ENCODE measurements at places on chromosomes 3 and 15.

- no peak for DNase-seq
These were observed 163.1 kb downstream of the RPLP1 start for GRCh38 chr15:69615736-69616135.

DNA sequence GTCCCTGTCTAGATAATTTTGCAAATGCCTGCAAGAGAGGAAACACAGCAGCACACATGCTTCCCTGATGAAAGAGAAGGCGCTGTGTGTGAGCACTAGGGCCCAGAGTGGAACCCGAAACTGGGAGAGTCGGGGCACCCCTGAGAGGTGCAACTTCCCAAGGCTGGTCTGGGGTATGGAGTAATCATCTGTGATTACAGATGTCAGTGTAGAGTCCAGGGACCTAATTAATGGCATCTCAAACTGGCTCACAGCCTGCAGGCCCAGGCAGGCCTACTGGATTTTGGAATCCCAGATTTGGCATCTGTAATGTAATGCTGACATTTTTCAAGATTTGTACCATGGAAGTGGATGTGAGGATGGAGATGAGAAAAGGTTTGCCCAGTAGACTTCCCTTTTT, 29.4 kb downstream of the PGPEP1L start:
- DNase-seq, result no peak

- DNase-seq, result no peak
These were observed 124.3 kb upstream of the EIF1B start for GRCh38 chr3:40185029-40185695.

- DNase-seq, result no peak
These were observed 95.5 kb downstream of the CACNA2D3 start for GRCh38 chr3:54217828-54218227.

- no peak for DNase-seq
These were observed 222.1 kb upstream of the SOX14 start for GRCh38 chr3:137542049-137542448.

DNA sequence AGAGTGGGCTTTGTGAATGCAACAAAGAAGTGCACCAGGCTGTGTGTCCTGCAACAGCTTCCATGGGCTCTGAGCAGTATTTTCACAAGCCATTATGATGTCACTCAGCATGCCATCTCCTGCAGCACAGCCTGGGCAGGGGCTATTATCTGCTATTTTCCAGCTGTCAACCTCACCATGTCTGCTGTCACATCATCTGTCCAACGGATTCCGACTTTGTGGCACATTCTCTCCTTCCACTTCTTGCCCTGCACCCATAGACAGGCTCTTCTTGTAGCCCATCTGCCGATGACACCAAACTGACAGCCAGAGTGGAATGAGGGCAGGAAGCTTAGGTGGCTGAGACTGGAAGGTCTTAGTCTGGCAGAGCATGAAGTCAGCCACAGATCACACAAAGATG, 691.9 kb downstream of the NTRK3 start:
- DNase-seq, result no peak

- DNase-seq, result no peak
These were observed 352.1 kb downstream of the SHQ1 start for GRCh38 chr3:72496051-72496670.

GRCh38 chr3:124565013-124565412, 165.2 kb upstream of the UMPS start:
- peak; percentile 57 for DNase-seq

DNA sequence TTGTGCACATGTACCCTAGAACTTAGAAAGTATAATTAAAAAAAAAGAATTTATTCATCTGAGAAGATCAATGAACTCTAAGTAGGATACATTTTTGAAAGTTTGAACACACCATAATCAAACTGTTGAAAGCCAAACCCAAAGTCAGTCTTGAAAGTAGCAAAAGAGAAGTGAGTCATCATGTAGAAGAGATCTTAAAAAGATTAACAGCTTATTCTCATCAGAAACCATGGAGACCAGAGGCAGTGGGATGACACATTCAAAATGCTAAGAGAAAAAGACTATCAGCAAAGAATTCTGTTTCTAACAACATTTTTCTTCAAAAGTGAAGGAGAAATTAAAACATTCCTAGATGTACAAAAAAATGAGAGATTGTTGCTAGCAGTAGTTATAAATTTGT, 60.7 kb downstream of the TIMP4 start:
- no peak for DNase-seq

- DNase-seq, result no peak
These were observed 495.3 kb upstream of the RASGRP1 start for GRCh38 chr15:39059917-39060316.

DNA sequence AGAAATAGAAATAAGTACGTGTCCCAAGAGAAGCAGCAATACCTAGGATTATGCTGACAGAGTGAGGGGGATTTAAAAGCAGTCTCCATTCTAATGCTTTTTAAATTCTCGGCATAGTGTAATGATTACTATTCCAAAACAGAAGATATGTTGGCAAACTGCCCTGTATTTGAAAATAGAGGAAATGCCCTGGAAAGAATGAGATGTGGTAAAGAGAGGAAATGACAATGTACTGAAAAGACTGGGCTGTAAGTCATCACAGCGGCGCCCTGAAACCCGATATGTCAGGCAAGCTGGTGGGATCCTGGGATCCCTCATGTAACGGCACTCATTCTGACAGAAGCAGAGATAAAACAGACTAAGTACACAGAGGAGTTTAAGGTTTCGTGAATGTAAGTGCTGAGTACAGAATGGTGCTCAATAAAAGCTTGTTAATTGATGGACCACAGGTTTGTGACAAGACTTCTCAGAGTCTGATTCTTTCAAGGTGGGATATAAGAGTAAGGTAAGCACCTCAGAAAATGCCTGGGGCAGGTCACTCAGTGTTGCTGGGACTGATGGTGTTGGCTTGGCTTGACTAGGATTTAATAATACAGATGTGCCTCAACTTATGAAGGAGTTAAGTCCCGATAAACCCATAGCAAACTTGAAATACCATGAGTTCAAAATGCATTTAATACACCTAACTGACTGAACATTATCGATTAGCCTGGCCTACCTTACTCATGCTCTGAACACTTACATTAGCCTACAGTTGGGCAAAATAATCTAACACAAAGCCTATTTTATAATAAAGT, 91.4 kb downstream of the NFKBIZ start:
- DNase-seq, result no peak

- no peak for DNase-seq
These were observed 8.1 kb upstream of the CDIN1 start for GRCh38 chr15:36571301-36571700.

- no peak for DNase-seq
These were observed 68.3 kb upstream of the SLC12A8 start for GRCh38 chr3:125280668-125281361.

DNA sequence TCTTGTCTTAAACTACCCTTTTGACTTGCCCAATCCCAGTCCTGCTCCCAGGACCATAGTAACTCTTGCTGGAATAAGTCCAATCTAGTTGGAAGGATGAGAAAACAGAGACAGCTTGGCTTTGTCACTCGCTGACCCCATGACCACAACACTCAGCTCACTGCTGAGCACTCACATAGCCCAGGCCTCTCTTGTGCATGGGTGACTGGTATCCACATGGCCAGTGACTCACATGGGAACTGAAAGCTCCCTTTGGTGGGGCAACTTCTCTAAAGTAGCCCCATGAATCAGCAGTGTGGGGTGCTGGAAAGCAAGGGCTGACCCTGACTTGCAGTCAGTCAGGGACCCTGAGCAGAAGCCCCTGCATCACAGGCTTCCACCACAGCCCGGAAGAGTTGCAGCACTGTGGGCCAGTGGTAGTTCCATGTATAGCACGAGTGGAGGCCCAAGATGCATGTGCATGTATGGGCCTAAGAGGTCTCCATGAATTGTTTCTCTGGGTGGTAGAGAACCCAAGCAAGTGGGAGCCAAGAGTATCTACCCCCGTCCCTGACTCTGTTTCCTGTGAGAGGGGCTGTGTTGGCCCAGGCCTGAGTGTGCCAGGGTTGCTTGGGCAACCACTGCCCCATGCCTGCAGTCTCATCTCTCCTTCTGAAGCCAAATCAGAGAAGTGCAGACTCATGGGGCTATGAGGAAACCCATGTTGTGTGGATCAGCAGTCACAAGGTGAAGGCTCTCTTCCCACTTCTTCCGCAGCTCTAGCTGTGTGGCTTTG, 62.1 kb upstream of the XCR1 start:
- DNase-seq, result no peak

- DNase-seq, result no peak
These were observed 607.5 kb upstream of the ROBO2 start for GRCh38 chr3:76432396-76432795.

- DNase-seq, result no peak
These were observed 7.4 kb upstream of the CCDC54 start for GRCh38 chr3:107369791-107370190.

- no peak for DNase-seq
These were observed 318.5 kb upstream of the ADAMTS9 start for GRCh38 chr3:65006300-65006739.

DNA sequence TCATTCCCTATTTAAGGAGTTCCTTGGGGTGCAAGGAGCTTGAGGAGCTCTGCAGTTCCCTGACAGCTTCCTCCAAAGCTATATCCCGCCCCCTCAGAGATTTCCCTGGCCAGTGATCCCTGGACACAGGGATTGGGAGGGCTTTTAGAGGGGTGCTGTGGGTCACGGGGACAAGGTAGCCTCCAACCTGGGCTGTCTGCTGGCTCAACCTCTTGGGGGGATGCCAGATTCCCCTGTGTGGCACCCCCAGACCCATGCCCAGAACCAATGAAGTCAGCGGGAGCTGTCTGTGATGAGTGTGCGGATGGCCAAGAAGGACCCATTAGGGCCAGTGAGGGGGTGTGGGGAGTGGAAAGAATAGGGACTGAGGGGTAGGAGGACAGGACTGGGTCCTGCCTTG, 21.0 kb upstream of the ATP2B2 start:
- DNase-seq, result no peak

DNA sequence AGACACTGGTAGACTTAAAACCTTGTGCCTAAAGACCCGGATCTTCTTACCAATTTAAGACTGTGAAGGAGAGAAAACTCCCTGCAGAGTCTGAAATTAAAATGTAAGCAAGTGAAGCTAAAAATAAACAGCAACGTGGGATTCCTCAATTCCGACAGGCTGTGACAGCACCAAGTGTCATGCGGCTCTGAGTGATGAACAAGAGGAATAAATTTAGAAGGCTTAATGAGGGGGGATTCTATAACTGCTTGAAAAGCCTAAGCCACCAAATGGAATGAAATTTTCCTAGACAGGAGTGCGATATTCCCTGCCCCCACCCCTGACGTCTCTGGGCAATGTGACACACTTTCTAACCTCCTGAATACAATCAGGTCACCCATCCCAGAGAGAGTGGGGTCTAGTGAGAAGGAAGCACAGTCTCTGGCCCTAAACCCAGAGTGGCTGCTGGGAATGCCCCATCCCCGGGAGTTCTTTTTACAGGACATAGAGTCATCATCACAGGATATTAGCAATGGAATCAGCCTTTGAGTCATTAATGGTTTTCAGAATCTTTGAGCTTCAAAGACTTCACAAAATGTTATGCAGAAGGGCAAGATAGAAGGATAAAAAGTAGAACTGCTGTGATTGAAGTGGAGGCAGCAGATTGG, 114.3 kb downstream of the EDEM1 start:
- no peak for DNase-seq

DNA sequence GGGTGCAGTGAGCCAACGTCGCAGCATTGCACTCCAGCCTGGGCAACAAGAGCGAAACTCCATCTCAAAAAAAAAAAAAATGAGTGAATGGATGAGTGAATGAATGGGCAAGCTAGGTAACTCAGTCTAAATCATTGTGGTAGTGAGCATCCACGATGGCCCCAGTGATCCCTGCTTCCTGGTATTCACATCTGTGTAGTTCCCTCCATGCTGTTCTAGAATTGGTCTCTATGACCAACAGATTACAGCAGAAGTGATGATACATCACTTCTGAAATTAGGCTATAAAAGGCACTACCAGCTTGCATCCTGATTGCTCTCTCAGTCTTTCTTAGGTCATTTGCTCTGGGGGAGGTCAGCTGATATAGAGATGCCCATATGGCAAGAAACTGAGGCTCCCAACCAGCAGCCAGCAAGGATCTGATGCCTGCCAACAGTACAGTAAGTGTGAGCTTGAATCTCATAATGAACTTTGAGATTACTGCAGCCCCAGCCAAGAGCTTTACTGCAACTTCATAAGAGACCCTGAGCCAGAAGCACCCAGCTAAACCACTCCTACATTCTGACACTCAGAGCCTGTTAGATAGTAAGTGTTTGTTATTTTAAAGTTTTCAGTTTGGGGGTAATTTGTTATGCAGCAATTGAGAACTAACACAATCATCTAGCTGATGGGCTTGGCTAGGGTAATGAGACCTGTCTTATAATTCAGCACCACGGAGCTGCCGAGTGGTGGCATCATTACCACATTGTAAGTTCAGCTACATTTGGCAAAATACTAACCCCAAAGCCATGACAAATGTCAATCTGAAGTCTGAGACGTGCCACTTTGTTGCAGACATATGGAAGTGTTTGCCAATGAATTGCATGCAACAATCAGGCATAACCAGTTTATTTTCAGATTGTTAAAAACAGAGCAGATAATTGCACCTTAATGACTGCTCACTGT, 53.0 kb downstream of the KLHL6 start:
- no peak for DNase-seq

Data from stimulated activated CD4-positive, alpha-beta T cell treated with anti-CD3 and anti-CD28 coated beads, Interleukin-2, amount 100 ng/mL, for 48 hours (primary cell).